ENCODE measurements at places on chromosomes 12 and 14.

- DNase-seq, result no peak
Observed at GRCh38 chr12:47356129-47356700, 276.5 kb upstream of the AMIGO2 start.

DNA sequence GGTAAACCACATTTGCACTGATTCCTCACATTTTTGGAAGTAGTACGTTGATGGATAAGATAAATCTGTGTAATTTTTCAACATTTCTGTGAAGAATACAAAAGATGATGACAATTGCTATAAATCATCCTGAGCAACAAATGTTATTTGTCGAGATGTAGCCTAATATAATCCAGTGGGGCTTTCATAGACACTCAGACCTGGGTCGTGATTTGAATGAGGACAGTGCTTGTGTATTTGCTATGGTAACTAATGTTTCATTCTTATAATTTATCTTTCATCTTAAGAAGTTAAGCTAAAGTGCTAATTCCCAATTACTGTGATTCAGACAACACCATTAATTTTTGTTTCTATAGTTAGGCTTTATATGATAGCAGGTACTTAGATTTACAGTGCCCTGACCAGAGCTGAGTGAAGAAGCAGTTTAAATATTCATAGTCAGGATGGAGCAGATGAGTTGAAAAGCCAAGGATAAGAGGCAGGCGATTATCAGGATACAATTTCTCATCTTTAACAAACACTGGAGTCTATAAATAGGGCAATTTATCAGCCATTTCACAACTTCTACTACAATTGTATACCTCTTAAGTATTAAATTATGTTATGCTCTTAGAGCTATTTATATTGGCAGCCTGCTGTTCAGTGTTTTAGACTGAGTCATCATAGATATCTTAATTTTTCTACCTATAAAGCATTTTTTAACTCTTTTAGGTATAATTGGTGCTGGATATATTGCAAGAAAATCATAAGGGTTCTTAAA lies 359.9 kb downstream of the TRHDE start:
- DNase-seq, result no peak

GRCh38 chr12:23546756-23547155 lies 402.7 kb downstream of the SOX5 start:
- no peak for DNase-seq

- DNase-seq, result no peak
Observed at GRCh38 chr12:48015954-48016353, 11.7 kb upstream of the COL2A1 start.

DNA sequence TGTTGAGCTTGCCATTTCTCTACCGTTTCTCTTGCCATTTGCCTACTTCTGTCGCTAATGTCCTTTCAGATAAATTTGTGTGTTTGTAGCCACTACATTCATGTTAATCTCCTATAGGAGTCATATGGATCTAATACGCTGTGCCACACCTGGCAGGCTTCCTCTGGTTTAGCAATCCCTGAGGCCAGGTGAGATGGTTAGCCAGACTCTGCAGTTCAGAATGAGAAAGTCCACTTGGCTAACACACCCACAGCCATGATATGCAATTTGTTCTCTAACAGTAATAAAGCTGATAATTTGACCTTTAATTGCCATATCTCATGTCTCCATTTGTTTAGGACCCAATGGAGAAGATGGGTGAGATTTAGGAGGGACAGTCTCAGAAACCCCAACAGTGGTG lies 1261.6 kb upstream of the TMEM132C start:
- no peak for DNase-seq

- DNase-seq, result no peak
Observed at GRCh38 chr12:64058541-64059265, 163.4 kb downstream of the KICS2 start.

- DNase-seq, result no peak
Observed at GRCh38 chr14:80212023-80212397, 706 bp upstream of the DIO2 start.

DNA sequence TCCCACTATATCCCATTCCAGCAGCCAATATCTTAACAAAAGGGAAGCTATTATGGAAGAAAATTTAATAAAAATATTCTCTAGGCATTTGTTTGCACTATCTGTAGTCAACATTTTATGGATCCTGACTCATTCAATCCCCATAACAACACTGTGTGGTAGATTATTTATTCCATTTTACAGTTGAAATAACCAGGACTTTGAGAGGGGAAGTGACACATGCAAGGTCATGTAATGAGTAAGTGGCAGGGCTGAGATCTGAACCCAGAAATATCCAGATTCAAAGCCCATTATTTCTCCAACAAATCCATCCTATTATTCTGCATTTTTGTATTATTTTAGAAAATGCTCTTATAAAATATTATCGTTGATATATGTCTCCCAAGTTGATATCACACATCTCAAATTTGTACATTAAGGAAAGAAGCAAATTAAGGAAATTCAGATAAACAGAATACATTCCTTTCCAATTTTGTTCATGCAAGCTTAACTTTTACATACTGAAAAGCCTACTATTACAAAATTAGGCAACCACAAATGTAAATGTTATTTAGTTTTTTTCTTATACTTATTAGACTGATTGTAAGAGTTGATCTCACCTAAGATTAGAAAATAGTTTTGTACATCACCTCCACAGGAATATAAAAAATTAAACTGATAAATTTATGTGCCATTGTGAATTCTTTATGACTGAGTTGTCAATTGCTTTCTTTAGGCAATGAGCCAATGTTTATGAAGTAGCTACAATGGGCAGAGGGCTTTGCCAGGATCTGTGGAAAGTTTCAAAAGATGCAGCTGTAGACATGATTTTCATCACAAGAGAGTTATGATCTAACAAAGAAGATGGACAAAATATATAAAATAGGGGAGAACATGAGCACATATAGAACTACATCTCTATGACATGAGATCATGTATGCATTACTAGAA lies 55.1 kb upstream of the E2F7 start:
- no peak for DNase-seq

DNA sequence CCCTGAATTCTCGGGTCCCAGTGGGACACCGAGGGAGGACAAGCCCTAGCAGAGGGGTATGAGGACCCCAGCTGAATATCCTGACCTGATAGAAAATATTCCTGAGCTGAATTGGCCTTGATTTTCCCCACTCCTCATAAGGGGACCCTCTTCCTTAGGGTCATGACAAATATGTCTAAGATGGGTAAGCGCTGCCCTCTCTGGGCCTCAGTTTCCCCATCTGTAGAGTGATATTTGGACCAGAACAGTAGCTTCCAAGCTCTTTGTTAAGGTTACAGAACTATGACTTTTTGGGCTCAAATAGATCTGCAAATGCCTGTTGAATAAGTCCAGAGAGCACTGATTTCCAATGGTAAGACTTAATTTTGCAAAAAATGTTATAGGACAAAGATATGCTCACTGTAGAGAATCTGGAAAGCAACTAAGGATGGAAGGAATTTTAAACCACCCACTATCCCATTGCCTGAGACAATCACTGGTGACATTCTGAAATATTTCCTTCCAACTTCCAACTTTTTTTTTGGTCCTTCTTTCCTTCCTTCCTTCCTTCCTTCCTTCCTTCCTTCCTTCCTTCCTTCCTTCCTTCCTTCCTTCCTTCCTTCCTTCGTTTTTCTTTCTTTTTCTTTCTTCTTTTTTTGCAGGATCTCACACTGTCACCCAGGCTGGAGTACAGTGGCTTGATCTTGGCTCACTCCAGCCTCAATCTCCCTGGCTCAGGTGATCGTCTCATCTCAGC lies 32.0 kb downstream of the MYL2 start:
- DNase-seq, result no peak

DNA sequence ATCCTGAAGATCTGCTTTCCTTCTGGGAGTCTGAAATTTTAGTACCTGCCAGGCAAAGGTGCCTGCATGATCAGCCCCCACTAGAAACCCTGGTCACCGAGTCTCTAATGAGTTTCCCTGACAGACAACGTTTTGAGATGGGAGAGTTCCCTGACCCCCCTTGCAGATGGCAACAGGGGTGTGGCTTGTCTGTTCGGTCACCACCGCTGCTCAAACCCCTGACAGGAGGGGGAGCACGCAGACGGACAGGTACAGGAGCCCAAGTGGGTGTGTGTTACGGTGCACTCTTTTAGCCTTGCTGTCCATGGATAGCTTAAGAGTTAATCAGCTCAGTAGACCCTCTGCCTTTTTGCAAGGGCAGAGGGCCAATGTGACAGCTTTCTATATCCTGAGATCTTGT lies 19.3 kb upstream of the CDKN3 start:
- DNase-seq, result no peak

GRCh38 chr14:73634011-73634833 lies 10.6 kb upstream of the DNAL1 start:
- no peak for DNase-seq

DNA sequence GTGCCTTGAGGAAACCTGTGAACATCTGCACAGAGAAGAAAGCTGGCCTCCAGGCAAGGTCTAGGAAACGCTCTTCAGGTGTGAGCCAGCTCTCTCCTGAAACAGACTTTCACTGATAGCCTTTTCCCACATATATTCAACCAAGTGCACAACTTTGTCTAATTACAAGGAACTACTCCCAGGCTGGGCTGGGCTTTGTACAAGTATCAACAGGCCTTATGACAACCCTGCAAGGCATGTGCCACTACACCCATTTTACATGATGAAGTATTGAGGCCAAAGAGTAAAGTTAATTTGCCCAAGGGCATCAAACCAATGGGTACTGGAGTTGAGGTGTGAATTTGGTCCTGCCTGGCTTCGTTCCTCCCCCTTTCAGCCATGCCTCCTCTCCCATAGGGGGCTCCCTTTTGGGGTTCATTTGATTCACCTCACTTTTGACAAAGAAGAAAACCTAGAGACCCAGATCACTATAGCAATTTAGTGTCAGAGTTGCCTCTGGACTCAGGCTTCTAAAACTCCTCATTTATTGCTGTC lies 2.1 kb downstream of the CSRP2 start:
- DNase-seq, result no peak

- no peak for DNase-seq
Observed at GRCh38 chr14:24481622-24482324, 26.3 kb downstream of the CMA1 start.

- no peak for DNase-seq
Observed at GRCh38 chr12:52148464-52149181, 43.2 kb downstream of the KRT80 start.

DNA sequence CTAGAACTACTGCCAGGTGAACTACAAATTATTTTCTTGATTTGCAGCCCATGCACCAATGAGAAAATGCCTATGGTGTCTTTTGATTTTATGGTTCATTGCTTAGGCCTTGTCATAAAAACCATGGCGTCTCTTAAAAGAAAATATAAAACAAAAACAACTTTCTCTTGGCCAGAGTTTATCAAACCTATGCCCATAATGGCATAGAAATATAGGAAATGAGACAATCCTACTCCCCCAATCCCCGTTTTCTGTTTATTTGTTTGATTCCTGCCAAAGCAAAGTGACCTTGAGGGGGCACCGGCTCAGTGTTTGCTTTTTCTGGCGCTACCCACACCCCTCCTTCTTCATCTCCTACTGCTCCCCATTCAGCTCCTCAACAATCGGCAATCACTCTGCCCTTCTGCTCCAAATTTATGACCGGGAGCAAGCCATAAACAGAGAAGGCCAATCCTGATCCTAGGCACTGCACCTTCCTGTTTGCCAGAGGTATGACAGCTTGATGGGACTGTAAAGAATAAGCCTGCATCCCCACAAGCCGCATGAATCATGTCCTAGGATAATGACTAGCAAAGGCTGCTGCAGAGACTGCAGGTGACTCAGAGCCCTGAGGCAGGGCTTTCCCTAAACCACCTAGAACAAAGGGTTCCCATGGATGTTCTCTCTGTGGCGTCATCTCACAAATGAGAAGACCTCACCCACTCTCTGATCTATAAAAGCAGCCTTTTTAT lies 874.9 kb downstream of the NRXN3 start:
- DNase-seq, result no peak

DNA sequence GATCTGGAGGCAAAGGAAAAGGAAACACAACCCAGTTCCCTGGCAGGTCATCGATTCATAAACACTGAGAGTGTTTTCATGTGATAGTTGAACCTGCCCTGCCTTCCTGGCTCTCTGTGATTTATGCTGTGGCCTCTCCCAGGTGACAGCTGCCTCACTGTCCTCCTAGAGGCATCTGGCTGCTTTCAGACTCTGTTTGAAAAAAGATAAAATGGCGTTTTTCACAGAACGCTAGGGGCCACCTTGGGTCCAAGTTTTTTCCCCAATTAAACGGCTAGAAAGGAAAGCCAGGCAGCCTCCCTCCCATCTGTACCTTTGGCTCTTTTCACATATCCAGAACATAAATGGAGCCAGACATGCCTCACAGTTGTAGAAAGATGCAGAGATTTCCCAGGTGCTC lies 252.6 kb upstream of the CCDC196 start:
- DNase-seq, result no peak

GRCh38 chr12:72053604-72054003 lies 115.0 kb downstream of the TPH2 start:
- no peak for DNase-seq

GRCh38 chr14:92417759-92418158 lies 94.8 kb downstream of the SLC24A4 start:
- DNase-seq, result no peak

DNA sequence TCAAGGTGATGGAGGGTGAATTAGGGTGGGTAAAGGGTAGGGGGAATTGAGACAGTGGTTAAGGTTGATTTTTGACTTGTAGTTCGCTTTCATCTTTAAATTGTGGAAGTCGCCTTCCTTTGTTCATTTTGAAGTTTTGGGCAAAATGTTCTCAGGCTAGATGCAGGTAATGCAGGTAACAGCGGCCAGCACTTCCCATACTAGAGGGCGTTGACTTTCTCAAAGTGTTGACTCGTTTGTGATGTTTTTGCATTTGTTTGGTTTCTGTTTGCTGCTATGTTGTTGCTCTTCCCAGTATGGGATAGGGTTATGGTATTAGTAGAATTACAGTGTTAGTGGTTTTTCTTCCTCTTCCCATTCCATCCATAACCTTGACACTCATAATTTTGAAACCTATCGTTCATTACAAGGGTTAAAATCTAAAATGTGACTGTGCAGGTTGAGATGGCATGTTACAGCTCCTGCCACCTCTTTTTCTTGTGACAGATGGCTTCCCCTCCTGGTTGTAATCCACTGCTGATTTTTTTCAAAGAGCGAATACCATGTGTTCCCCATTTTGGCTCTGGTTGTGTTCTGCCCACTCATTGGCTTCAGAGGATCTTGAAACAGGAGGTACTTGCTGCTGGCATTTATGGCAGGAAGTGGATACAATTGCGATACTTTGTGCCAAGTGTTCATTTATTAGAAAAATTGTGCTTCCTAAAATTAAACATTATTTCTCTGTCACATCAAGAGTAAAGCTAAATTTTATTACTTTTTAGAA lies 57.1 kb downstream of the ERC1 start:
- DNase-seq, result no peak

DNA sequence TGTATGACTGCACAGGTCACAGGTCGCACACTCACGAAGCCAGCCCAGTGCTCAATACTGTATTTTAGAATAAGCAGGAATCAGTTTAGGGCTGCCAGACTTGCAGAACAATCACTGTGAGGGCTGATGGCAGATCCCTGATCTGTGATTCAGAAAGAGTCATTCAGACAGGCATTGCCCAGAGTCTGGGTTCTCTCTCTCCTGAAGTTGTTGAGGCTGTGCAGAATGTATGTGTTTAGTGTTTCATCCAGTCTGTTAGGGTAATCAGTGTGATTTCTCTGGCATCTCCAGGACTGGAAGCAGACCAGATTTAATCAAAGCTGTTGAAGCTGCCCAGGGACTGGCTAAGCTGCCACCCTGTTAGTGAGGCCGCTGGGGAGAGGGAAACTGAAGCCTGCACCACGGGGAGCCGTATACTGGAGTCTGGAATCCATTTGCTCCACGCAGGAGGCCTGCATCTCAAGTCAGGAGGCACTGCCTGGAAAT lies 69.3 kb downstream of the ETV6 start:
- no peak for DNase-seq

- no peak for DNase-seq
Observed at GRCh38 chr14:75993567-75994041, 8.0 kb downstream of the IFT43 start.
